Hypothalamus (tissue), 51 donors: ENCODE measurements at places on chromosomes 1 and 21.

DNA sequence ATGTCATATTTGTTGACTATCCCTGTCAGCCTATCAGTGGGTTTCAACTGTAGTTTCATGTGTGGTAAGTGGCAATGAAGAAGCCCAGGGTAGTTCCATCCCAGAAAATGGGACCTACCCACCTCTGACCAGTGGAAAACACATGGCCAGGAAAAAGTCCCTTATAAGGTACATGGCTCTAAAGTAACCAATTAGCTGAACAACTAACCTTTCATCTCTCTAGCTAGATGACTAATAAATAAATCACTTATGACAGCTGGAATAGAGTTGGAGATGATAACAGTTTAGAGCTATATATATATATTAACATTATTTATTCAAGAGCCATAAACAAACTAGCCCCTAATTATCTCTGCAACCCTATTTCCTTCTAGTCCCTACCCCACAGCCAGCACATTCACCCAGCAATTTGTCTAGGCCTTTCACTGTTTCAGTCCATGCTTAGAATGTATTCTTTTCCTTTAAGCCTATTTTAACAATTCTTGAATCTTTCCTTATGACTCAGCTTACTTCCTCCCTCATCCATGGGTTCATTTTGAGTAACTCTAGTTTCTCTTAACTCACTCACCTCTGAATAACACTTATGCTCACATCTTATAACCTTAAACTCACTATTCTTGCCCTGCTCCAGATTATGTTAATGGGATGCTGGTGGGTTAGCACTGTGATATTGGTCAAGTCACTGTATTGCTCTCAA, 83.7 kb downstream of the TNFSF18 start:
- DNase-seq, result no peak

GRCh38 chr1:64312431-64312830, 109.0 kb downstream of the UBE2U start:
- DNase-seq, result no peak

- no peak for DNase-seq
These were observed 22.2 kb downstream of the UBE2T start for GRCh38 chr1:202319381-202320080.

DNA sequence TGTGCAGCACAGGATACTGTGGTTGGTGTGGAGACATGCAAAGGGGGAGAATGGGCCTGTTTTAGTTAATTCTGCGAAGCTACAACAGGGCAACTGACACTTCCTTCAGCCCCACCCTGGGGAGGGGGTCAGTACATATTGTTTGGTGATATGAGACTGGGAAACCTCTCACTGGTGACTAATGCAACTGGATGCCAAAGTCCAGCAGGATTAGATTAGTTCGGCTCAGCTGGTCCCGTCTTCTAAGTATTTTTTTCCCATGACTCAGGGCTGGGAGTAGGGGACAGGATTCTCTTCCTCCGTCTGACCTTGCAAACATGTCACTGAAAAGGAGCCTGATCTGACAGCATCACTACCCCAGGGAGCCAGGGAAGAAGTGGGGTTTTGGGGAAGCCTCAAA, 43.0 kb downstream of the PLXNA2 start:
- no peak for DNase-seq

DNA sequence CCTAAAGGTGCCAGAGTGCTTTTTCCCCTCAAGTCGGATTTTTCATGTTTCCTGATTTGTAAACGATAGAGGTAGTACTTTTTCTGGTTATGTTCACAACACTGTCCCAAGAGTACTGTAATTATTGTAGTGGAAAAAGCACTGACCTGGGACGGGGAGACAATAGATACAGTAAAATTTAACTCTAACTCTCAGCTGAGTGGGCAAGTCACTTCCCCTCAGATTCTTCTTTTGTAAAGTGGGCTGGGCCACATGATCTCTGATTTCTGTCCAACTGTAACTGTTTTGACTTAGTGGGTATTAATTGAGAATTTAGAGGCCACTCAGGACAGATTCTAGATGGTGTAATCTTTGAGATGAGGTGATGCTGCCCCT, 19.1 kb downstream of the MARCKSL1 start:
- no peak for DNase-seq

DNA sequence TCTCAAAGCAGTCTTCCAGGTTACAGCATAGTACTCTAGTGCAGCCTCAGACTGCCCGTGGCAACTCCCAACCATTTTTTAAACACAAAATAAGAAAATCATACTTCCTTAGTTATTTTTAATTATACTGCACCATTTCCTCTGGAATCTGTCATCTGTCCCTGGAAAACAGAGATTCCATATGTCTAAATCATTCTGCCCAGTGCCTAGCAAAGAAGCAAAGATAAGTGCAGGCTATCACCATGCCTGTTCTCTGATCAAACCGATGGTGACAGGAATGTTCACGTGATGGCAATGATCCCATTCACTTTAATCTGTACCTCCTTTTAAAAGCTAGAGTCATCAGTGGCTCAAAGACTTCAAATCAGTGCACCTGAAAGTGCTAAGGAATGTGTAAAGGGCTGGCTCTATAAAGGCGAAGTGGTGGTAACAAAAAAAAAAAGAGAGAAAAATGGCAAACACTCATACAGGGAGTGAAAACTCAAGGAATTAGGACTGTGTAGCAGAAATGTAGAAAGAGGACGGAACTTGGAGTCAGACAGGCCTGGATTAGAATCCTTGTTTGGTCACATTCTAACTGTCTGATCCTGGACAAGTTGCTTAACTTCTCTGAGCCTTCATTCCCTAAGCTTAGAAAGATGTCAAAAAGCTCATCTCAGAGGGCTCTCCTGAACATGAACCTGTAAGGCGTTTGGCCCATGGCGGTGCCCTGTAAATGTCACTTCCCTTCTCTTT, 9.9 kb upstream of the CCN1 start:
- no peak for DNase-seq

GRCh38 chr1:152244576-152245273, 20.7 kb upstream of the HRNR start:
- DNase-seq, result no peak

GRCh38 chr1:5492846-5493245, 499.4 kb downstream of the NPHP4 start:
- DNase-seq, result no peak

DNA sequence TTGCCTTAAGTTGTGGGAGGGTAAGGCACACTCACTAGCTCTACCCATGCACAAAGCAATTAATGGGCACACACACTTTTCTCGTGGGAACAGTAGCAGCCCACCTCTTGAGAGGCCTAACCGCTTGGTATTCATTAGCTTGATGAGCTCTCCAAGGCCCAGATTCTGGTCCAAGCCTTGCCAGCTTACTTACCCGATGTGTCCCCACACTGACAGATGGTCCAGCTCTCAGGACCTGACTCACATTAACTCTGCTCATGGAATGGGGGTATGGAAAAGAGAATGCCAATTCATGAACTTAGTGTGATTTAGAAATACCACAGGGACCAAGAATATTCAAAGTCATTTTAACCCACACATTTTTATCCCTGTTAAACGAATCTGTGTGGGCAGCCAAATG, 106.8 kb upstream of the CACHD1 start:
- DNase-seq, result no peak

- no peak for DNase-seq
These were observed 1.3 kb upstream of the LDLRAP1 start for GRCh38 chr1:25541889-25542658.

GRCh38 chr1:95168761-95169351, 51.7 kb downstream of the TLCD4 start:
- DNase-seq, result no peak

- DNase-seq, result no peak
These were observed 147.2 kb downstream of the CRB1 start for GRCh38 chr1:197415221-197415620.

DNA sequence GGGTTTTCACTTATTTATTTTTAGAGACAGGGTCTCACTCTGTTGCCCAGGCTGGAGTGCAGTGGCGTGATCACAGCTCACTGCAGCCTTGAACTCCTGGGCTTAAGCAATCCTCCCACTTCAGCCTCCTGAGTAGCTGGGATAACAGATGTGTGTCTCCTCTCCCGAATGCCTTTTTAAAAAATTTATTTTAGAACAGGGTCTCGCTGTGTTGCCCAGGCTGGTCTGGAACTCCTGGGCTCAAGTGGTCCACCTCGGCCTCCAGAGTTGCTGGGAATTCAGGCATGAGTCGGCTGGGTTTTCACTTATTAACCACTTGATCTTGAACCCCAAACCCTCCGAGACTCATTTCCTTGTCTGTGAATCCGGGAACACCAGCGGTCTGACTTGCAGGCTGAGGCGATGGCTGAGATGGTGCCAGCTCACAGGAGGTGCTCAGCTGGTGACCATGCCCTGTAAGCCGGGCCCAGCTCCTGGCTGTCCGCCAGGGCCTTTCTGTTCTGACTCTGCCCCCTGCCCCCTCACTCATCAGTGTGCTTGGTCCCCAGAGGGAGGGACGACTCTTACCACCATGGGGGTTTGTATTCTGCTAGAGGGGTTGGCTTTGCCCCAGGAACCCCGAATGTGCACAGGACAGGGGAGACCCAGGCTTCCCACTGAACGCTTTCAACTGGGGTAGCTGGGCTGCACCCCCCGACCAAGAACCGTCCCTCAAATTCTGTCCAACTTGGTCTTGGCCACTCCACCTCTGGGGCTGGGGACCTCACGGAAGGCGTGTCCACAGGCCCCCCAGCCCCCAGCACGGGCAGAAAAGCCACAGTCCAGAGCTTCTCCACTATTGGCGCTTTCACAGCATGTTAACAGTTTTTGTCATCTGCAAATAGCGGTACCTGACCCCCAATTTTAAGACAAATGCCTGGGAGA, 22.5 kb downstream of the MMEL1 start:
- DNase-seq, result no peak

- DNase-seq, result no peak
These were observed 47.7 kb upstream of the RBM15 start for GRCh38 chr1:110291241-110292030.

- DNase-seq, result no peak
These were observed 64.5 kb downstream of the LRRC40 start for GRCh38 chr1:70140894-70141293.

GRCh38 chr1:21863981-21864380, 51.9 kb downstream of the LDLRAD2 start:
- DNase-seq, result no peak

- DNase-seq, result no peak
These were observed 249.1 kb downstream of the GREM2 start for GRCh38 chr1:240362826-240363225.

GRCh38 chr1:233242827-233243483, 52.6 kb downstream of the PCNX2 start:
- no peak for DNase-seq

- DNase-seq, result no peak
These were observed 101.4 kb upstream of the C1orf174 start for GRCh38 chr1:4001461-4001860.

- DNase-seq, result no peak
These were observed 102.3 kb downstream of the OSBPL9 start for GRCh38 chr1:51719146-51719545.

GRCh38 chr1:24045771-24046170, 65.6 kb upstream of the SRSF10 start:
- no peak for DNase-seq

DNA sequence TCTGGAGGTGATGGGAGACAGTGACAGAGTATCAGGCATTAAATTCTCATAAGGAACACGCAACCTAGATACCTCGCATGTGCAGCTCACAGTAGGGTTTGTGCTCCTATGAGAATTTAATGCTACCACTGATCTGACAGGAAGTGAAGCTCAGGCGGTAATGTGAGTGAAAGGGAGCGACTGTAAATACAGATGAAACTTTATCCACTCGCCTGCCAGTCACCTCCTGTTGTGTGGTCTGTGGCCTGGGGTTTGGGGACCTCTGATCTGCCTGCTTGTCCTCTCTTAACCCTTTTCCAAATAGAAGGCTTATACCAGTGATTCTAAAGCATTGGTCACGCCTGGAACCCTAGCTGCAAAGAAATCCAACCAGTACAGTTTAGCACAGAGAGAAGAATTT, 15.3 kb downstream of the GABPA start:
- DNase-seq, result no peak

- no peak for DNase-seq
These were observed 59.3 kb upstream of the GNG12 start for GRCh38 chr1:67892476-67893125.

DNA sequence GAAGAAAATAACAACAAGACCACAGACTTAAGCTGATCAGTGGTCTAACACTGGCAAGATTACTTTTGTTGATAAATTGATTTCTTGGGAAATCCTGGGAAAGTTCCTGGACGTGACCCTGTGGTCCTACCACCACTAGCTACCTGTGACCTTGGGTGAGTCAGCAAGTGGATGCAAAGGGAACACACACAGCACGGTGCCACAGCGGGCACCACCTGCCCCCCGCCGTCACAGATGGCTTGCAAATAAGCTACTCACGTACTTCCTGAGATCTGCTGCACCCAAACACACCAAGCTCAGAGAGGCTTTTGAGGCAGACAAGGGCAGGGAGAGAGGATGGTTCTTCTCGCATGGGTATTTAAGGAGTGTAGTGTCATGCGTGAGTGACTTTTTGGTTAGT, 12.7 kb downstream of the CFAP298 start:
- no peak for DNase-seq

DNA sequence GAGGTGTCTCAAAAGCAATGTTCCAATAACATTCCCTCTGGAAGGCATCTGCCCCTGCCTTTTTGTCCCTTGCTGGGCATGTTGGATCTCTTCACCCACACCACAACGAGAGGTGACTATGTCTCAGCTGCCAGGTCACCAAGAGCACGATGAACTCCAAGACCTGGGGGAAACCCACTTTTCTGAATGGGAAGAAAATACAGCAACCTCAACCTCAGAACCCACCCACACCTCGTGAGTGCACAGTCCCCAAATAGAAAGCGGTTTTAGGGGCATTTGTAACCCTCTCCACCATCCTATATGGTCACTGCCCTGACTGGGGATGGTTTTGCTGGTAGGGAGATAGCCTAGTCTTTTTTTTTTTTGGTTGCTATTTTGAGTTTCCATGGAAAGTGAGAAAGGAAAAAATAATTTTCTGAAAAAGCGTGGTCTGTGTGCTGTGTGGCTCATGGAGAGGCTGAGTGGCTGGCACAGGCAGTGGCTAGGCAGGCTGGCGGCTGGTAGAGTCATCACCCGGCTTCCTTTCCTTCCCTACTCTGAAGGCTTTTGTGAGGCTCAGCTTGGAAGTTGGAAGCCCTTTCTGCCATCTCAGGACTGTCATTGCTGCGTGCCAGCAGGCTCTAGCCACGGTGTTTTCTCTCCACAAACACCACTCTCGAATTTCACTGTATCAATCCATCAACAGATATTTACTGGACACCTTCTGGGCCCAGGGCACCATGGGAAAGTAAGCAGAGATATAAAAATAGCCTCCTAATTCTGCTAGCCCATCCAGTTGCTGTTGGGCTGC, 15.8 kb downstream of the TSPAN2 start:
- no peak for DNase-seq

GRCh38 chr1:20373286-20373685, 82.6 kb downstream of the VWA5B1 start:
- no peak for DNase-seq

GRCh38 chr21:32733990-32734613, 6.3 kb upstream of the SYNJ1 start:
- DNase-seq, result no peak
